ENCODE measurements at places on chromosomes 1 and 21.

- no peak for DNase-seq
These were observed 56.0 kb downstream of the SASS6 start for GRCh38 chr1:100076744-100077143.

DNA sequence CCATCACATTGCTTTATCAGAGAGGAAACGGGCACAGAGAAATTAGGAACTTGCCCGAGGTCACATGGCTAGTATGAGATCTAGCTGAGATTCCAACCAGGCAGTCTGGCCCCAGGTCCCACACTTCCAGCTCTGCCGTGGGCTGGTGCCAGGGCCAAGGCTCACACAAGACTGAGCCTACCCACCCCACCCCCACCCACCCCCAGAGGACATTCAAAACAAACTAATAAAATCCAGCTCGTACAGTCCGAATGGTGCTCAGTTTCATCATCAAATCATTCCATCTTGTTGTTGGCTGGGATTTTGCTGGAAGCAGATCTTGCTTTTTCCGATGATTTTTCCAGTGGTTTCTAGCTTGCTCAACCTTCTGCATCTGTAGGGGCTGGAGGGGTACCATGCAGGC, 27.9 kb downstream of the MATN1 start:
- no peak for DNase-seq

- no peak for DNase-seq
These were observed 50.6 kb downstream of the LHX4 start for GRCh38 chr1:180280617-180281016.

GRCh38 chr1:228445843-228446650, 29.4 kb upstream of the TRIM17 start:
- DNase-seq, result no peak

DNA sequence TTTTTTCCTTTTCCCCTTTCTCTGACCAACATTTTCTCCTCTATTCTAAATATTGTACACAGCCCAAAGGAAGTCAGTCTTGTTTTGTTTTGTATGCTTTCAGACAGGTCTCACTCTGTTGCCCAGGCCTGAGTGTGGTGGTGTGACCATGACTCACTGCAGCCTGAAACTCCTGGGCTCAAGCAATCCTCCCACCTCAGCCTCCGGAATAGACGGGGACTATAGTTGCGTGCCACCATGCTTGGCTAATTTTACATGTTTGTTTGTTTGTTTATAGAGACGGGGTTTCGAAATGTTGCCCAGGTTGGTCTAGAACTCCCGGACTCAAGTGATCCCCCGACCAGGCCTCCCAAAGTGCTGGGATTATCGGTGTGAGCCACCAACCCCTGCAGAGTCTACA, 72.8 kb downstream of the NRIP1 start:
- no peak for DNase-seq

- no peak for DNase-seq
These were observed 20.3 kb downstream of the PTGS2 start for GRCh38 chr1:186659890-186660341.

DNA sequence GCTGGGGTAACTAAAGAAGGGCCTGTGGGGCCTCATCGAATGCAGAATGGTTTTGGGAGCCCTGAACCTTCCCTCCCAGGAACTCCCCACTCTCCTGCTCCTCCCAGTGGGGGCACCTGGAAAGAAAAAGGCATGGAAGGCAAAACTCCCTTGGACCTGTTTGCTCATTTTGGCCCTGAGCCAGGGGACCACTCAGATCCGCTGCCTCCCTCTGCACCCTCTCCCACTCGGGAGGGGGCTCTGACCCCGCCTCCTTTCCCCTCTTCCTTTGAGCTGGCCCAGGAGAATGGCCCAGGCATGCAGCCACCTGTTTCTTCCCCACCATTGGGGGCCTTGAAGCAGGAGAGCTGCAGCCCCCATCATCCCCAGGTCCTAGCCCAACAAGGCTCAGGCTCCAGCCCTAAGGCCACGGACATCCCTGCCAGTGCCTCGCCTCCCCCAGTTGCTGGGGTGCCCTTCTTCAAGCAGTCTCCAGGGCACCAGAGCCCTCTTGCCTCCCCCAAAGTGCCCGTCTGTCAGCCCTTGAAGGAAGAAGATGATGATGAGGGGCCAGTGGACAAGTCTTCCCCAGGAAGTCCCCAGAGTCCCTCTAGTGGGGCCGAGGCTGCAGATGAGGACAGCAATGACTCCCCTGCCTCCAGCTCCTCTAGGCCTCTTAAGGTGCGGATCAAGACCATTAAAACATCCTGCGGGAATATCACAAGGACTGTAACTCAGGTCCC, 4.7 kb downstream of the ZNF687 start:
- DNase-seq, result no peak

- no peak for DNase-seq
These were observed 113.7 kb upstream of the DPYD start for GRCh38 chr1:98034505-98034904.

- DNase-seq, result no peak
These were observed 37.6 kb upstream of the CLDN14 start for GRCh38 chr21:36517366-36518075.

Measured in naive B cell (primary cell).